ENCODE measurements at places on chromosomes 6 and 20. TPM values are rescaled to one million over a fixed set of nuclear protein-coding genes. Genes with fewer than 3 reads are reported as not detected.
A peak's percentile ranks its signal among the peaks of the same experiment; 100 is the strongest.

- DNase-seq = no peak
Observed at GRCh38 chr6:2194643-2195042, 50.8 kb downstream of the GMDS start.

The EDN1 gene
- 0.58 TPM for total RNA-seq

DNA sequence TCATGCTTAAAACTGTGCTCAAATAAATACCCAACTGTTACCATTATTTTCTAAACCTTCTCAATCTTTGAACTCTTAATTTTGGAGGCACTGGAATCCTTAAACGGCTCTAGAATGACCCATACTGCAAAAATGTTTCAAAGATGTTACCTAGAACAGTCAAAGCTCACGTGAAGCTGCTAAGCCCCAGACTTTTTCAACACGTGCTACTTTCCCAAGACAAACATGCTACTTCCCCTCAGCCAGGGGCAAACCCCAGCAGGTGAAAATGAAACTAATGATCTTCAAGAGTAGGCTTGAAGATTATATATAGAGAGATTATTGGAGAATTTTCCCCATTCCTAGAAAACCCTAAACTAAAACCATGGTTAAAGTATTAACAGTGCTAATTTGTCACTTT lies 28.1 kb downstream of the HUS1B start:
- DNase-seq = no peak

The ATP6V1G2 gene
- total RNA-seq = not detected

The LY6G5C gene
- not detected for total RNA-seq

DNA sequence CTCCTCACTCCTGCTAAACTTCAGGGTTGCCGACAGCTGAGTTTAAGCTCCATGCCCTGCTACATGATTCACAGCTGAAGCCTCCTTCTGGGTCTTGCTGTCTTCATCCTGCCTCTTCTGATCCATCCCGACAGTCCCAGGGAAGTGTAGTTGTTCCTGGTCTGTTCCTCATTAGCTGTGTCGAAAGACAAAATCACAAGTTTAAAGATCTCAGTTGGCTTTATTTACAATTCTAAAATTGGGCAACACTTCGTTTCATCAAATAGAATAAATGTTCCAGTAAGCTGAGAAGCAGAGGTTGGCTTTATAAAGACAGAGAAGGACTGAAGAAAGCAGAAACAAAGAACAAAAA lies 4.1 kb upstream of the SLC2A10 start:
- no peak for DNase-seq

- no peak for DNase-seq
Observed at GRCh38 chr6:47440719-47441118, 36.9 kb upstream of the CD2AP start.

- no peak for DNase-seq
Observed at GRCh38 chr6:161189891-161190290, 84.0 kb downstream of the AGPAT4 start.

The PABPC1L gene
- total RNA-seq = 106 TPM

The GHRH gene
- total RNA-seq = not detected

GRCh38 chr6:11368760-11369159 lies 136.3 kb upstream of the NEDD9 start:
- no peak for DNase-seq

DNA sequence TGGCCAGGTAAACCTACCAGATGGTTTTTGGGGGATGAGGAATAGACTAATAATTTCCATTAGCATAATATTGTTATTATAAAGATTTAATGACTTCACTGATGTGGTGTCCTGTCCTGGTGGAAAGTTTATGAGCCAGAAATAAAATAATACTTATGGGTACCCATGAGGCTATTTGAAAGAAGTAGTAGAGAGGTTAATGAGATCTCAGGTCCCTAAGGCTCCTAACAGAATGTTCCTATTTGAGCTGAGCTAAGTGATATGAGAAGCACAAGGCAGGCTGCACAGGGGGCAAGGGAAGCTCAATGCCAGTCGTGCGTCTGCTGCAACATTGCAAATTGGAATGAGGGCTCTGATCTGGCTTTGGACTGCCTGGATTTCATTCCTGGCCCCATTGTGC lies 174.1 kb downstream of the BMP2 start:
- DNase-seq = no peak

GRCh38 chr6:49666930-49667757 lies 30.5 kb upstream of the RHAG start:
- DNase-seq = no peak

The RXRB gene
- total RNA-seq = 10.7 TPM

DNA sequence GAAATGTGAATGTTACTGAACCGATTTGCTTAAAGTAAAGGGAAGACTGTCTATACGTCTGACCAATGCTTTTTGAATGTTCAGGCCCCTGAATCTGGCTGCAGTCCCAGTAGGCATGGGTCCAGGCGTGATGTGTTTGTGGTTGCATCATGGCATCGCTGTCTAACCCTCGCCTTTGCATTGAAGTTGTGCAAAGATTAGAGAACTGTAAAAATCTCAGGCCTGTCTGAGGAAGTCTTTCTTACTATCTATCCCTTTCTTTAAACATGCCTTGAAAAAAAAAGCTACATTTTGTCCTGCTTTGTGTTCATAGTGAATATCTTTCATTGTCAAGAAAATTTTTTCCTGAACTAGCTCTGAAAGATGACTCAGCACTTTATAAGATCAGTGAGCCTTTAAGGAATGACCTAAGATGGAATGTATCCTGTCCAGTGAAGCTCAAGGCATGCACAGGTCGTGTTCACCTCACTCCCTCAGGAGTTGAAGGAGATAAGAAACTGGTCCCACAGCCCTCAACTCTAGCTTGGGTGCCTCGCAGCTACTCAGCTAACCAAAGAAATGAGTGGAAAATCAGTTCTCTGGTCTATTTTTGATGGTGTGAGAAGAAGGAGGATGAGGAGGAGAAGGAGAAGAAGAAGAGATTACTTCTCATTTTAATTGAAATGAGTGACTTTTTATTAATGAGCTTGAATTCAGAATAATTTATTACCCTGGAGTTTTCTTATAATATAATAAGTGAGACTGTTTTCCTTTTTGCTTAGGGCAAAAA lies 48.6 kb downstream of the TPD52L1 start:
- DNase-seq = peak; percentile 67

DNA sequence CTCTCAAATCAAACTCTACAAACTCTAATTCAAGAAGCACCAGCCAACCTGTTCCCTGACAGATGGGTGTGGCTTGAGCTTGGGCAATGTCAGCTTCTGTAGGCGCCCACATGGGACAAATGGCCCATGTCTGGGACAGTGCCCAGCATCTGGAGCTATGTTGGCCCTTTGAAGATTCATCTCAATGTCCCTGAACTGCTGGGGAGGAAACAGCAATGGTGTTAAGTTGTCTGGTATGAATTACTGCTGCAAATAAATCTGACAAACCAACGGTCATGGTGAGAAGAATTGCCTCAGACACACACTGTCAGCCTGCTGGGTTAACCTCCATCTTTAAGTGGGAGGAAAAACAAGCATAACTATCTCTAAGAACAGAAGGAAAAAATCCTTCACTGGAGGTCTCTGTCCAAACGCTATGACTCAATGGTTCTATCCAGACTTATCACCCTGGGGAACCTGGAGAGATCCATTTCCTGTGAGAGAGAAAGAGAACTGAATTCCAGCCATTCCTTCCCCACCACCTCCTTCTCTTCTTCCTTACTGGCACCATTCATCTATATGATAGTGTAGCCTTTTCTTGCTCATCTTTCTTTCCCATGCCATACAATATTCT lies 274.9 kb downstream of the CDH26 start:
- DNase-seq = no peak

The PPP1R18 gene
- 20.1 TPM for total RNA-seq

DNA sequence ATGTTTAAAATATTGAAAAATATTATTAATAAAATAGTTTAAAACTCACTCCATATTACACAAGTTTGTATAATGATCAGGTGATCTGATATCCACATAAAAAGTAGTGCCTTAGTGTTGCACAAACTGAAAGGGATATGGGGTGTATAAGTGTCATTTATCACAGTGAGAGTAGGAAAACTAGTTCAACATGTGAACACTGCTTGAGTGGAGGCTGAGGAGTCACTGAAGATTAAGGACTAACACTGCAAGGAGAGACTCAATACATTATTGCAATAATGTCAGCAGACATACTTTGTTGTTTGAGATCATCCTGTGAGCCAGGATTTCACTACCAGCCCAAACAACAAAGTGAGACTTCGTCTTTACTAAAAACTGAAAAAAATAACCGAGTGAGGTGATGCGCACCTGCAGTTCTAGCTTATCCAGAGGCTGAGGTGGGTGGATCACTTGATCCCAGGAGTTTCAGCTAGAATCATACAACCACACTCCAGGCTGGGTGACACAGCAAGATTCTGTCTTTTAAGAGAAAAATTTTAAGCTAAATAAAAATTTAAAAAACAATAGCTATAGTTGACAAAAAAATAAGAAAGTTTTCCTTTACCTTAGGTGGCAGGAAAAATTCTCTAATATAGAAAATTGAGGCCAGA lies 2.4 kb upstream of the KHDC1L start:
- DNase-seq = no peak

DNA sequence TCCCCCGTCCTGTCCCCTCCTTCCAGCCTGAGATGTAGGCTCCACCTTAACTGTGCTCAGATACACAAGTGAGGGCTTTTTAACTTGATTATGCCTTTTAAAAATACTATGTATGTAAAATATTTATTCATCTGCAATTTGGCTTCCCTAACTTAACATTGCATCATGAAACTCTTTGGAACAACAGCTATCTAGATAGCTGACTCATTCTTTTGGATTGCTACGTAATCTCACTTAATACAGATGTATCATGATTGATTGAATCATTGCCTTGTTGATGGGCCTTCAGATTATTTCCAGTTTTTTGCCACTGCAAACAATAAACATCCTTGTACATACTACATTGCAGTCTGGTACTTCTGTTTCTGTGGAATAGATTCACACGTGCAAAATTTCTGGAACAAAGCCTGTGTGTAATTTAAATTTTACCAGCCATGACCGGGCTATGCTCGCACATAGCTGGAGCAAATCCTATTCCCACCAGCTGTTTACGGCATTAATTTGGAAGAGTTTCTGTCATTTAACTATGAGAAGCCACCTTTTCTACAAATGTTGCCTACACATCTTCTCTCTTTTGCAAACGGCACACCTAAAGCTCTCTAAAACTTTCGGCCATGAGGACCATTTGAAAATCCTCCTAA lies 6.5 kb downstream of the PRND start:
- DNase-seq = no peak

The CRISP3 gene
- not detected for total RNA-seq

The CTCFL gene
- total RNA-seq = not detected

- DNase-seq = no peak
Observed at GRCh38 chr6:906920-907319, 214.0 kb upstream of the EXOC2 start.

The C20orf202 gene
- not detected for total RNA-seq

GRCh38 chr6:111941686-111942330 lies 68.6 kb upstream of the FYN start:
- DNase-seq = no peak

- DNase-seq = no peak
Observed at GRCh38 chr6:128482642-128483041, 37.8 kb downstream of the PTPRK start.

The RIN2 gene
- 69.8 TPM for total RNA-seq

GRCh38 chr6:105212587-105212986 lies 32.8 kb upstream of the POPDC3 start:
- DNase-seq = no peak

The CTAGE9 gene
- not detected for total RNA-seq

DNA sequence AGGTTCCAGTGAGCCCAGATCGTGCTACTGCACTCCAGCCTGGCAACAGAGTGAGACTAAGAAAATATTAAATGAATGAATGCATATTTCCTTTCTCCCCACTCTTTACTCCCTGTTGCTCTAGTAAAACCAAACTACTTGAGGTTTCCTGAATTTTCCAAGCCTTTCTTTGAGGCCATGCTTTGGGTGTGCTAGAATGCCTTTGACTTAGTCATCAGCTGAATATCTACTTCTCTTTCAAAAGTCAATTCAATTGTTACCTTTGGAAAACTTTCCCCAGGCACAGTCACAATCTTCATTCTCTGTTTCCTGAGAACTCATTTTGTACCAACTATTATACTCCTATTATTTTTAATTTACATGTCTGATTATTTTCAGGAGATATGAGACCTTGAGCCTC lies 27.5 kb upstream of the CEP85L start:
- peak; percentile 31 for DNase-seq

GRCh38 chr6:333379-334002 lies 41.2 kb downstream of the DUSP22 start:
- DNase-seq = no peak

The ZBTB46 gene
- total RNA-seq = 3.1 TPM

The PAK5 gene
- 0.92 TPM for total RNA-seq

GRCh38 chr6:46175446-46175845 lies 4.7 kb upstream of the ENPP5 start:
- DNase-seq = peak; percentile 37

- DNase-seq = peak; percentile 31
Observed at GRCh38 chr6:21189759-21190158, 403.8 kb upstream of the SOX4 start.

The TTBK1 gene
- total RNA-seq = not detected

DNA sequence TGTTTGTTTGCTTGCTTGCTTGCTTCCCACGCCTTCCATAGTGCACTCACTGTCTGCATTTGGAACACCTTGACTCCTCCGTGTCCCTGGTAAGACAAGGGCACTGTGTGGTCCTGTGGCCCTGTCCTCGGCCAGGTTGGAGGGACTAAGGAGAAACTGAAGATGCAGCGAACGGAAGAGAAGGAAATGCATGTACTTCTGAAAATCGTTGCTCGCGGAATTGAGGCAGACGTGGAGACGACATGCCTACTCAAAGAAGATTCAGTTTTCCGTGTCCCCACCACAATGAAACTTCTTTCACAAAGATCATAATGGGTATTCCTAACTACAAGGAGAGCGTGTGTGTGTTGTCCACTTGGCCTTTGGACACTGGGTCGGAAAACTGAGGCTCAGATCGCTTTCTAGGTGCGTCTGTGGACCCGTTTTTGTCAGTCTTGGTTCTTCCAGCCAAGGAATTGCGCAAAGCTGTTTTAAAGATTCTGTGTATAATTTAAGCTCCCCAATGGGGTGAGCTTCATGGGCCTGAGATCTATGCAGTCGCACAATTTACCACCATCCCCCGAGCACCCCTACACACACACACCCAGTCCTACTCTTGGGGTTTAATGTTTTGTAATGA lies 120.4 kb upstream of the ZNF184 start:
- DNase-seq = no peak

The CD40 gene
- total RNA-seq = 18.7 TPM

DNA sequence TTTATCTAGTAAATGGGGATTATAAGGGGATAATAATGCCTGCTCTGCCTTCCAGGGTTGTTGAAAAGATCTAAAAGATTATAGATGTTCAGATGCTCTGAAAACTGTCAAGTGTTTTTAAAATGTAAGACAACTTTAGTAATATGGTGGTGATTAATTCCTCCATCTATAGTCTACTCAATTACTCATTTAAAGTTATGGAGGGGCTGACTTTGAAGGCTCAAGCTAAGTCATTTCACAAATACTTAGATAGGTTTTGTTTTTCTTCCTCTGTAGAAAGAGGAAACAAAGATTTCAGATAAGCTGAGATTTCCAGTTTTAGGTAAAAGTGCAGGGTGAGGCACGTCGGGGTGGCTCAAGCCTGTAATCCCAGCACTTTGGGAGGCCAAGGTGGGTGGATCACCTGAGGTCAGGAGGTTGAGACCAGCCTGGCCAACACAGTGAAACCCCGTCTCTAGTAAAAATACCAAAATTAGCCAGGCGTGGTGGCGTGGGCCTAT lies 50.5 kb upstream of the PIM1 start:
- DNase-seq = no peak
